Airway epithelial cell (primary cell): ENCODE measurements at places on chromosomes 7 and 10. TPM values are rescaled to one million over a fixed set of nuclear protein-coding genes. Genes with fewer than 3 reads are reported as not detected.

SEC31B gene
- total RNA-seq, result 0.42 and 0.85 TPM in 2 replicates

AKR1C3 gene
- total RNA-seq, result 36.9 and 38.8 TPM in 2 replicates

MUC3A gene
- total RNA-seq, result not detected in 2 replicates

COL17A1 gene
- total RNA-seq, result 507 and 607 TPM in 2 replicates
